ENCODE measurements at places on chromosomes 4 and X.

DNA sequence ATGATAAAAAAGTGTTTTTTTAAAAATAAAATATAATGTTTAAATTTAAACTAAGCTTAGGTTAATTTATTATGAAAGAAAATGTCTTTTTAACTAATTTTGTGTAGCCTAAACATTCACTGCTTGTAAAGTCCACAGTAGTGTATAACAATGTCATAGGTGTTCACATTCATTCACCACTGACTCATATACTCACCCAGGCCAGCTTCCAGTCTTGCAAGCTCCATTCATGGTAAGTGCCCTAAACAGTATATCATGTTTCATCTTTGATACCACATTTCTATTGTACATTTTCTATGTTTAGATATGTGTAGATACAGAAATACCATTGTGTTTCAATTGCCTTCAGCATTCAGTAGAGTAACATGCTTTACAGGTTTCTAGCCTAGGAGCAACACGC lies 530.3 kb downstream of the EPHA5 start:
- DNase-seq: no peak

GRCh38 chr4:52197306-52197705 lies 146.2 kb downstream of the SPATA18 start:
- DNase-seq: no peak

GRCh38 chrX:118271775-118272174 lies 74.1 kb upstream of the WDR44 start:
- no peak for DNase-seq

- no peak for DNase-seq
Observed at GRCh38 chrX:71450433-71451106, 82.3 kb upstream of the OGT start.

DNA sequence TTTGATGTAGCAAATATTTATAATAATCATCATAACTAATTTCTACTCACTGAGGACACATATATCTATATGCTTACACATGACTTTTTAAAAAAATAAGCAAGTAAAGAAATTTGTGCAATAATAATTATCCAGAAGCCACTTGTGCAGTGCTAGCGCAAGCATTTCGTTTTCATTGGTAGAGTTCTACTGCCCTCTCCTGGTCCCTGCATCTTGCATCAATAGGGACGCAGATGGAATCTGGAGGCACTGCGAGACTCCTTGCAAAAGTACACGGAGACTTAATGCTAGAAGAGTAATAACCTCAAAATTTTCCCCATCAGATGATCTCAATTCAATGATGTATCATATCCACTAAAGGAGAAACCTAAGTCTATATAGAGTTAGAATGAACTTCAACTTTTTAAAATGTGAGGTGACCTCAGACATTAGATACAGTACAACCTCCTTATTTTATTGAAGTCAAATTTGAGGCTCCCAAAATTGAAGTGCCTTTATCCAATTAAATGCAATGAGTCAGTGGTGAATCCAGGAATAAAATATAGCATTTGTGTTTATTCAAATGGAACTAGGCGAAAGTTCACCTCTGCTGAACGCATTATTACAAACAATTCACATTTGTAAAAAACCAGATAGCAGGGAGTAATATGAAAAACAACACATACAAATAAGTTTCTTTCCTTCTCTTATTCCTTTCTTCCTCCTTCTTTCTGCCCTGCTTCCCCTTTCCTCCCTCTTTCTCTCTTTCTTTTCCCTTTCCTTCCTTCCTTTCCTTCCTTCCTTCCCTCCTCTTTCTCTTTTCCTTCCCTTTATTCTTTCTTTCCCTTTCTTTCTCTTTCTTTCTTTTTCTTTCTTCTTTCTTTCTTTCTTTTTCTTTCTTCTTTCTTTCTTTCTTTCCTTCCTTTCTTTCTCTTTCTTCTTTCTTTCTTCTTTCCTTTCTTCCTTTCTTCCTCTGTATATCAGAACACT lies 450.0 kb downstream of the ANKRD50 start:
- no peak for DNase-seq

GRCh38 chrX:129654652-129655546 lies at the start of gene APLN:
APLN (minus strand) TSS chrX:129654956; CDS start chrX:129654630, 326 bp downstream.
- no peak for DNase-seq

DNA sequence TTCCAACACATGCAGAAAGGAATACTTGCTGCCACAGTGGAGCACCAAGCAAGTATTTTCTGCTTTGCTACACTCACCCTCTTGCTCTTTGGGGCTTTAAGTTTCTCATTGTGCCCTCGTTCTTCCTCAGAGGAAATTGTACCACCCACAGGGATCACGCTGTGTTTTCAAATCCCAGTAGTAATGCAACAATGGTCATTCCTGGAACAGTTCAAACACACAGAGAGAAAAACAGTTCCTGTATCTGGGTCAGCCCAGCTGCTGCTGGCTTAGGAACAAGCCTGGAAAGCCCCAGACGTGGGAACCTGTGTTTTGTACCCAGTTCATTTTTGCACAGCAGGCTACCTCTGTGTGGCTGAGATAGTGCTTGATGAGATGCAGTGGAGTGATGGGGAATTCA lies 907.8 kb downstream of the STPG2 start:
- no peak for DNase-seq

- DNase-seq: peak; percentile 2
Observed at GRCh38 chrX:39445336-39445735, 644.1 kb downstream of the MID1IP1 start.

DNA sequence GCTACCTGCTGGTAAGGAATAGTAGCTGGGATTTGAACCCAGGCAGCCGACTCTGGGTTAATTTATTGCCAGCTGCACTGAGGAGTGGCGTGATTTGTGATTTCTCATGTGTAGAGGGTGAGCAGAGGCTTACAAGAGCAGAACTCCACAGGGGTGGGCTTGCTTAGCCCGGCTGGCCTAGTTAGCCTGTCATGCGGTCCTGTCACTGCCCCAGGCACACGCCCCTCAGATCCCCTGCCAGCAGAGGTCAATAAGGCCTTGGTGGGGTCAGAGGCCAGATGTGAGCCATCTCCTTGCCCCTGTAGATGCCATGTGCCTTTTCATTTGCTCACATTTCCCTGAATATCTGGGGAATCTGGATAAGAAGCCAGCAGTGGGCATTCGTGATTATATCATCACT lies 13.4 kb downstream of the NSDHL start:
- no peak for DNase-seq

DNA sequence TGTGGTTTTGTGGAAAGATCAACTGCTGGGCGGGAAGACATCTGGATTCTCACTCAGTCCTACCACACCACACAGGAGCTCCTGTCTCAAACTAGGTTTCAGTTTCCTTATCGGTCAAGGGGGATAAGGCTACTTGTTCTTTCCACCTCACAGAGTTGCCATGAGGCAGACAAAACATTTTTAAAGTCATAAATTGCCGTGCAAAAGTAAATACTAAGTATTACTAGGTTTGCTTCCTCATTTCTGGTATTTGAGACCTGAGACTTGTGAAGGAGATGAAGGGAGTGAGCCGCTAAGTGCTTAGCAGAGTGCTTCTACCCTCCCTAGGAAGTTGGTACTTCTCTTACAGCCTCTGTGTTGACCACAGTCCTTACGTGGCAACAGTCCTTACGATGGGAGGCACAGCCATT lies 1.5 kb downstream of the LAP3 start:
- no peak for DNase-seq

All from stimulated activated CD4-positive, alpha-beta T cell treated with anti-CD3 and anti-CD28 coated beads, Interleukin-15, amount 100 ng/mL, for 1 hour (primary cell).